Stimulated activated CD8-positive, alpha-beta memory T cell treated with anti-CD3 and anti-CD28 coated beads, Interleukin-4, amount 100 ng/mL, for 1 hour (primary cell): ENCODE measurements at places on chromosomes 7 and 10.

DNA sequence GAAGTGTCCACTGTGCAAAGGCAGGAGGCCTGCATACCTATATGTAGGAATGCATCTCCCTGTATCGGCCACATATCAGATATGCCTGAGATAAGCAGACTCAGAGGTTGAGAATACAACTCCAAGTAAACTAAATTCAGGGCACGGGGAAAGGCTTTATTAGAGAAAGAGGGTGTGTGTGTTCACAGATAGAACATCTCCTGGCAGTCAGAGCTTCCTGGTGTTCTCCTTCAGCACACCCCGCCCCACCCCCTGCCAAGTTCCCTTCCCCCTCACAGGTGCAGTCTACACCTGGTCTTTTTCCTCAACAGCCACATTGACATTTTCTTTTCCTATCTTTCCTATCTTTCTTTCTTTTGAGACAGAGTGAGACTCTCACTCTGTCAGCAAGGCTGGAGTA, 17.1 kb downstream of the GBX1 start:
- DNase-seq, result no peak

DNA sequence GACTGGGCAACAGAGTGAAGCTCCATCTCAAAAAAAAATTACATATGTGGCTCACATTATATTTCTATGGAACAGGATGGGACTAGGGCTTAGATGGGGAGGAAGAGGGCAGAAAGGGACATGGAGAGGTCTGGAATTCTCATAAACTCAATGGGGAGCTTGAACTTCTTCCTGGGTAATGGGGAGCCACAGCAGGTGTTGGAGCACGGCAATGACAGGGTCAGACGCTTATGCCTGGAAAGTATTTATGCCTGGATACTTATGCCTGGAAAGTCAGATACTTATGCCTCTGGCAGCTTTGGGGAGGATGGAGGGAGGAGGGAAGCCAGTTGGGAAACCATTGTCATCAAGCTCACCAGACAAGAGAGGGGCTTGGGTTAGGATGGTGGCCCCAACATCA, 36.8 kb downstream of the TMEM130 start:
- no peak for DNase-seq

GRCh38 chr10:132263866-132264265, 43.9 kb downstream of the STK32C start:
- no peak for DNase-seq

DNA sequence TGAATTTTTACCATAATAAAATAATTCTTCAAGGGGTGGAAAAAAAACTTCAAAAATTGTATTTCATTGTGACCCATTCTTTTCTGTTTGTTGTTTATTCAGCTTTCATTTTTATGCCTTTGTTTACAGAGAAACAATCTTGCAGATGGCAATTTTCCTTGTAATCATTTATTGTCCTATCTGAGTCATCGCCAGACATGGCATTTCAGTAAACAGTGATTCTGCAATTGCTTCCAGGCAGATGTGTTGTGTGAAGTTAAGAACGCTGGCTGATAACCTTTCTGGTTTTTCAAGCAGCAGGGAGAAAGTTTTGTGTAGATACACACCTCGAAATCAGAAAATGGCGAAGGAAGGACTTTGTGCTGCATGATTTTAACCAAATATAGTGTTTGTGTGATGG, 80.7 kb upstream of the RPA3 start:
- DNase-seq, result no peak

GRCh38 chr7:40749877-40750276, 615.1 kb downstream of the SUGCT start:
- no peak for DNase-seq

DNA sequence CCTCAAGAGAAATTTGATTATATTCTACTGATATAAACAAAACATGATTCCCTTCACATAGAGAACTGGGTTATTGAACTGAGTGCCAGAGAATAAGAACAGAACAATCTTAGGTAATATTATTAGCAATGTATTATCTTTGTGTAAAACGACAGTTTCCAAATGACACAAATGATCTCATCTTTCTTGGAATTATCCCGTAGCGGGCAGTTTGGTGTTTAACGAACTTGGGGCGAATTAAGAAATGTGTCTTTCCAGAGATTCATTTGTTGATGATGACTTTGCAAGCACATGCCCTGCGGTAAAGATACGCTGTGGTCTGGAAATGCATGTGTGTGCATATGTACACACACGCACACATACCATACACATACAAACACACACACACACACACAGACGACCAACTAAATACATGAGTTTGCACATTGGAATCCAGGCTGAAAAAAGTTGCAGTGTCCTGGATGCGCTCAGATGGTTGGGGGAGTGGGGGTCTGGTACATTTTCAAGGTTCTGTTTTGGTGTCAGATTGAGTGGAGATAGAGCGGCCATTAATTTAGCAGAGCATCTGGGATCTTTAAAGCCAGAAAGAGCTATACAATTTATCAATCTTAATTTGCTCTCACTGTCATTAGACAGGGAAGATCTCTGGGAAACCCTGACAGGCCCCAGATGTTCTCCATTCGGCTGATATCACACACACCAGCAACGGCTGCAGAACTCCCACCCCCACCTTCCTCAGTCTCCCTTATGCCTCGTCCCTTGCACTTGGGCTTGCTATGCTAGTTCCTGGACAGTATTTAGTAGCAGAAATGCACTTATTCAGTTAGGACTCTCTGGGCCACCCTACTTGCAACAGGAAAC, 112.4 kb upstream of the FAM171A1 start:
- DNase-seq, result no peak

DNA sequence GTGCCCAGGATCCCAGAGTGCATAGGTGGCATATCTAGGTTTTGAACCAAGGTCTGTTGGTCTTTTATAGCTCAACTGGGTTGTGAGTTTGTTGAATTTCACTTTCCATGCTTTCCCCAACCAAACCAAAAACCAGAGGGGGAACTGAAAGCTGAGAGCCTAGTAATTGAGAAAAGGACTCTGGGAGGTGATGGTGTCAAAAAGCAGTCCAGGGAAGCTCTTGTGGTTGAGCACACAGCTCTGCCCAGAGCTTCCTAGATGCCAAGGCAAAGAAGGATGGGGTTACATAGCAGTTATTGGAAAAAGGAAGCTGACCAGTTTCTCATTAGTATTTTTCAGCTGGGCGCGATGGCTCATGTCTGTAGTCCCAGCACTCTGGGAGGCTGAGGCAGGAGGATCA, 9.9 kb downstream of the POR start:
- DNase-seq, result no peak

DNA sequence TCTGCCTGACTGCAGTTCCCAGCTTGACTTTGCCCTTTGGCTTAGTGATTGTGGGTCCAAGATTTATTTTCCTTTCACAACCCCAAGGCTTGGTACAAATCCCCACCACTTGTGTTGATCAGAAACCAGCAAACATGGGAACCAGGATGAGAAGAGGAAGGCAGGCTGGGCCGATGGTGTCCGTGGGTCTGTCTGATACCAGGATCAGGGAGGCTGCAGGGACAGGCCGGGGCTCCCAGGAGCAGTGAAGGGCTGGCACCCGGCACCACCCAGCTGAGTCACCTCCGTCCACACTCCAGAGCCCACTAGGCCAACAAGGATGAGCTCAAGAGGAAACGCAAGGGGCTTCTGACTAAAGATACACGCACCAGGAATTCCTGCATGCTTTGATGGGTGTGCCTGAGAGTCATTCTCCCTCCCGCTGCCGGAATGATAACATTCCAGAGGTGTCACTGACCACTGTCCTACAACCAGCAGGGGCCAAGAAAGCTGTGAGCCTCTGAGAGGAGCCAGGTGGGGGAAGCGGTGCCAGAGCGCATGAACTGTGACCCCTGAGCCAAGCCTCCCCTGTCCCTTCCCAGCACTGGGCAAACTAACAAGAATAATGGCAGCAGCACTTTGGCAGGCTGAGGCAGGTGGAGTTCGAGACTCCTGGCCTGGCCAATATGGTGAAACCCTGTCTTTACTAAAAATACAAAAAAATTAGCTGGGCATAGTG, 29.2 kb upstream of the PROSER2 start:
- DNase-seq, result no peak

GRCh38 chr7:120233338-120233737, 39.6 kb upstream of the KCND2 start:
- no peak for DNase-seq

- no peak for DNase-seq
Observed at GRCh38 chr7:17434841-17435692, 136.6 kb downstream of the AHR start.

- no peak for DNase-seq
Observed at GRCh38 chr10:124926548-124926947, 15.4 kb upstream of the ZRANB1 start.

DNA sequence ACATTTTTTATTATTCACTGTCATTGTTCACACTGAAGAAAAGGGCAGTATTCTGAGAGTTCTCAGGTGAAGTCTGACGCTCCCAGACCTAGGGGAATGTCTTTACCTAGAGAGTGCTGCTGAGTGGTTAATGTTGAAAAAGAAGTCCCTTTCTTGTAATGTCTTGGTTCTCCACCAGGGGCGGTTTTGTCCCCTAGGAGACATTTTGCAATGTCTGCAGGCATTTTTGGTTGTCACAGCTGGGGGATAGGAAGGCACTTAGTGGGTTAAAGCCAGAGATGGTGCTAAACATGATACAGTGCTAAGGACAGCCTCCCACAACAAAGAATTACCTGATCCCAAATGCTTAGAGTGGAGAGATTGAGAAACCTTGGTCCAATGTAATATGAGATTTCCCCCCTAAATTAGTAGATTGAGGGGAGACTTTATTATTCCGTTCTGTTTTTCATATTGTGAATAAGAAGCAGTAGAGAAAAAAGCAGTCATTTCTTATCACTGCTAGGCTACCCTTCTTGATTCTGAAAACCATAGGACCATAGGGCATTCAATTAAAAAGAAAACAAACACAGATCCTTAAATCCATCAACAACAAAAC, 13.1 kb downstream of the UMAD1 start:
- DNase-seq, result no peak

DNA sequence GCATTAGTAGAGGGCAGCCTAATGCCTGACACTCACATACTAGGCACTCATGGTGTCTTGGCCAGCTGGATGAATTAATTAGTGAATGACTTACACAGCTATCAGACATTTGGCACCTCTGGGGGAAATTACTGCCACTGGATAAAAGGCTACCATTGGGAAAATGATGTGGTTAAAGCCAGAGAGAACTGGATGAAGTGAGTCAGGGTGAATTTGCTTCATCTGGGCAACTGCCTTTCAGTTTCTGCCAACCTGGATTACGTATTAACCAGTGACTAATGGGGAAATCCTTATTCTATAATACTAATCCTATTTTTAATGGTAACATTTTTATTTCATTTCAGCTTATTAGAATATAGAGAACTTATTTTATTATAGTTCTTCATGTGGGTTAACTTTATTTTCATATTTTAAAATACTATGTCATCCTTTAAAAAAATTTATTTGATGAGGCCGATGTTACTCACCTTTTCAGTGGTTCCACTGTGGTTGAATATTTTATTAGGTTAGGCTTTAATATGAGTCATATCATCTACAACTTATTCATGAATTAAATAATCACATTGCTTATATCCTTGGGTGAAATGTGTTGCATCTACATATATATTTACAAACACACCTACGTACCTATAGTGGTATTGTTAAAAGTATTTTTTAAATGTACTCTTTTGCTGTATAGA, 85.6 kb upstream of the CAPZA2 start:
- DNase-seq, result no peak

- DNase-seq, result no peak
Observed at GRCh38 chr7:63925262-63925625, 73.4 kb upstream of the ZNF722 start.

DNA sequence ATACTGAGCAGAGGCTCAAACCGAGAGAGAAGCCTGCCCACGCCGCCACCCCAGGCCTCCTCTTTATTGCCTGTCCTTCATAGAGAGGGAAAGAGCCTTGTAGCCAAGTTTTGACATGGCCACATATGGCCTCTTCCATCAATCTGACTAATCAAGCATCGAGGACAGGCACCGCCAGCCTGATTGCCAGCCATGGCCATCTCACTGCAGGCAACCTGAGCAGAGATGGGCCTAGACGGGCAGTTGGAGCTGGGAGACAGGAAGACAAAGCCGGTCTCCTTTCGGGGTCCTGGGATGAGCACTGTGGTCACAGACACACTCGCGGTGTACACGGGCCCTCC, 67.2 kb downstream of the EBF3 start:
- no peak for DNase-seq
